ENCODE measurements at places on chromosomes 3 and 15. TPM values are rescaled to one million over a fixed set of nuclear protein-coding genes. Genes with fewer than 3 reads are reported as not detected.

CCDC191 gene
- total RNA-seq: 1.6 TPM

HHATL gene
- total RNA-seq: 23.0 TPM

RTP1 gene
- total RNA-seq: not detected

CLDN16 gene
- total RNA-seq: under 0.01 TPM

CMTM7 gene
- 3.7 TPM for total RNA-seq

ACTRT3 gene
- 1.6 TPM for total RNA-seq

STAB1 gene
- total RNA-seq: 67.3 TPM

SHC4 gene
- total RNA-seq: 2.1 TPM

CHRNA3 gene
- not detected for total RNA-seq

CLDN1 gene
- 1.6 TPM for total RNA-seq

DNAJA4 gene
- 22.4 TPM for total RNA-seq

BCL2A1 gene
- total RNA-seq: 1.0 TPM

Data from skeletal muscle tissue (tissue), 5 donors.